ENCODE measurements at places on chromosomes 12 and 14. TPM values are rescaled to one million over a fixed set of nuclear protein-coding genes. Genes with fewer than 3 reads are reported as not detected.

The KRT3 gene
- not detected for total RNA-seq

The C12orf56 gene
- total RNA-seq, result not detected

The EPYC gene
- total RNA-seq, result not detected

The CMA1 gene
- not detected for total RNA-seq

The MAP4K5 gene
- total RNA-seq, result 20.4 TPM

The NACA gene
- total RNA-seq, result 590 TPM

The NKX2-1 gene
- 0.25 TPM for total RNA-seq

The IL25 gene
- total RNA-seq, result not detected

The SPSB2 gene
- total RNA-seq, result 2.5 TPM

The NTN4 gene
- total RNA-seq, result 109 TPM

The HOXC6 gene
- 0.65 TPM for total RNA-seq

The BDKRB1 gene
- total RNA-seq, result not detected

GRCh38 chr12:111570084-111570961 lies 28.8 kb downstream of the ATXN2 start:
- DNase-seq, result no peak

GRCh38 chr12:82740129-82741000 lies 53.7 kb downstream of the TMTC2 start:
- DNase-seq, result no peak

GRCh38 chr14:89384023-89384422 lies 33.0 kb downstream of the FOXN3 start:
- DNase-seq, result peak; percentile 50

DNA sequence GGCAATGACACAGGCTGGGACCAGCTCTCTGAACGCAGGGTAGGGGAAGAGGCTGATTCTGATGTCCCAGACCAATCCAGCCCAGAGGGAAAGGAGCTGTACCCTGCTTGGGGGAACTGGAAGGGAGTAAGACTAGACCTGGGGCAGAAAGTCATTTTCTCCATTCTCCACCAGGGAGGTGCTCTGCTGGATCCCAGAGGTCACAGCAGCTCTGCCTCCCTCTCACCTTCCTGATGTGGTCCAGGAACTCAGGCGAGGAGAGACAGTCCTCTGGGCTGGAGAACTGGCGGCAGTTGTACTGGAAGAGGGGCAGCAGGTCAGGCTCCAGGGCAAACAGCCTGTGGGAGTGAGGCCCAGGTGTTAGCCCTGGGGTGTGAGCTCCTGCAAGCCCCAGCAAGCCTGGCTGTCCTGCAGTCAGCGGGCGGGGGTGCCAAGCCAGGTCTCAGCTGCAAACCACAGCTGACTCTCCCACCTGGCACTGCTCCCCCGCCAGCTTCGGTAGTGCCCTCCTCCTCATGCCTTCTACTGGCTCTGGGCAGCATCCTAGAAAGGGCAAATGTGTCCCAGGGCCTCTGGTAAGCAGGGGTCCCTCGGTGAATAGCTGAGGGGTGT lies 1.9 kb downstream of the NGB start:
- DNase-seq, result no peak

GRCh38 chr12:13195785-13196129 lies 769 bp upstream of the EMP1 start:
- DNase-seq, result no peak

DNA sequence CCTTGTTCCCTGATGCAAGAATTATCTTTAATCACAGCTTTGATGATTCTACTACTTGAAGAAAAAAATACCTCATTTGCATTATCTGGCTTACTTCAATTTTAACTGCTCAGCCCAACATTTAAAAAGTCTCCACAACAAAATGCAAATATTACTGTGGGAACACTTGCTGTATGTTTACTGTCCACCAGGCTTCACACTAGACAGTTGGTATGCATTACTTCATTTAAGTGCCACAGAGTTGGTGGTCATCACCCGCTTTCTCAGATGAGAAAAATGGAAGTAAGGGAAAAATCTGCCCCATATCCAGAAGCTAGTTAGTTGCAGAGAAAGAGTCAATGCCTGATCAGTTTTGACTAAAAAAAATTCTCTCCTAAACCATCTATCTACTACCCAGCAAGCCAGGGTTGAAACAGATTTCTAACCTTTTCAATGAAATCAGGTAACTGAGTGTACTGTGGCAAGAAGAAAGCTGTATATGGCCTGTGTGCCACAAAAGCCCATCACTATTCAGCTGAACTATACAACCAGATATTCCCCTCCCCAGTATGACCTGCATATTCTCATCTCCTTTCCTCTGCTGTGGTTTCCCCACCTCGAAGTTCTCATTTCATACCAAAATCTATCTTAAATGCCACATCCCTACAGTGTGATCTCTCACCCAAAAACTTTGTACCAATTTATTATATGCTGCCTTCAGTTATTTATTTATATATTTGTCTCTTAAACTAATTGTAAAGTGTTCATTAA lies 90.3 kb downstream of the ATP2B1 start:
- DNase-seq, result no peak

GRCh38 chr12:103530307-103531066 lies 34.7 kb upstream of the C12orf42 start:
- no peak for DNase-seq

GRCh38 chr12:122983789-122984515 lies 3.5 kb downstream of the ARL6IP4 start:
- DNase-seq, result peak; percentile 74

GRCh38 chr14:66074537-66074936 lies 411.6 kb upstream of the CCDC196 start:
- no peak for DNase-seq

- no peak for DNase-seq
Measured at GRCh38 chr12:15684896-15685658, 104.1 kb downstream of the EPS8 start.

- DNase-seq, result no peak
Measured at GRCh38 chr12:27284751-27285150, 40.7 kb downstream of the STK38L start.

GRCh38 chr12:25896981-25897380 lies 61.5 kb upstream of the RASSF8 start:
- DNase-seq, result no peak

GRCh38 chr12:112751844-112752243 lies 39.7 kb upstream of the RPH3A start:
- no peak for DNase-seq

DNA sequence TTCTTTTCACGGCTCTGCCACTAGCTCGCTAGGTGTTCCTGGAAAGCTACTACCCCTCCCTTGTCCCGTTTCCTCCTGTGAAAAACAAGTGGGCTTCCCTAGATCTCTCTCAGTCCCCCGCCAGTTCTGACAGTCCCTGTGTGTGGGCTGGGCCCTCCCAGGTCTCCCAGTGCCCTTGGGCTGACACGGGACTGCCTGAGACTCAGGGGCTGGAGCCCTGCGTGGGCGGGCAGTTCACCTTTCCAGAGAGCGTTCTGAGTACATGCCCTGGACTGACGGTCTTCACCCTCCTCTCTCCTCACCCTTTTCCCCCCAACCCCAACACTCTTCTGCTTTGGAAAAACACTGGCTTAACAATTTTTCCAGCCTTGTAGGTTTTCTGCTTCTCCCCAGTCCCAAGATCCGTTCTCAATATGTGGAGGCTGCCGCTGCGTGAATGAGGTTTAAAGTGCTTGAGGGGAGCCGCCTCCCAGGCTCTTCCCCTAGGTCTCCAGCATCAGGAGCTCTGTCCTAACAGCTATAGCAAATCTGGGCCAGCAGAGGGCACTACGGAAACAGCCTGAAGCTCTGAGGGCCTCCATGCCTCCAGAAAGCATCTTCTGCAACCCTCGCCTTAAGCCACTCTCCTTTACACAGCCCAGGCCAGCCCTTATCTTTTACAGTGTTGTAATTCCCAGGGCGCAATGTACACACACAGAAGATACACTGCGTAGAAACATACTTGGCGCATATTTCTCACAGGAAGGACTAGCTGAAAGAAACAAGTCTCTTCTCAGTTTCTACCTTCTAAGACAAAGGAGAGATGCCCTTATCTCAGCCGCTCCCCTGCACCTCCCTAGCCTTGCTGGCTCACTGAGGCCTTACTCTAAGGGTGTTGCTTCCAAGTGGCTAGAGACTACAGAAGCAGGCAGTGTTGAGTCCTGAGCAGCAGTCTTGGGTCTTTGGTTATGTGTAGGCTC lies 10.4 kb upstream of the DCD start:
- DNase-seq, result peak; percentile 15

DNA sequence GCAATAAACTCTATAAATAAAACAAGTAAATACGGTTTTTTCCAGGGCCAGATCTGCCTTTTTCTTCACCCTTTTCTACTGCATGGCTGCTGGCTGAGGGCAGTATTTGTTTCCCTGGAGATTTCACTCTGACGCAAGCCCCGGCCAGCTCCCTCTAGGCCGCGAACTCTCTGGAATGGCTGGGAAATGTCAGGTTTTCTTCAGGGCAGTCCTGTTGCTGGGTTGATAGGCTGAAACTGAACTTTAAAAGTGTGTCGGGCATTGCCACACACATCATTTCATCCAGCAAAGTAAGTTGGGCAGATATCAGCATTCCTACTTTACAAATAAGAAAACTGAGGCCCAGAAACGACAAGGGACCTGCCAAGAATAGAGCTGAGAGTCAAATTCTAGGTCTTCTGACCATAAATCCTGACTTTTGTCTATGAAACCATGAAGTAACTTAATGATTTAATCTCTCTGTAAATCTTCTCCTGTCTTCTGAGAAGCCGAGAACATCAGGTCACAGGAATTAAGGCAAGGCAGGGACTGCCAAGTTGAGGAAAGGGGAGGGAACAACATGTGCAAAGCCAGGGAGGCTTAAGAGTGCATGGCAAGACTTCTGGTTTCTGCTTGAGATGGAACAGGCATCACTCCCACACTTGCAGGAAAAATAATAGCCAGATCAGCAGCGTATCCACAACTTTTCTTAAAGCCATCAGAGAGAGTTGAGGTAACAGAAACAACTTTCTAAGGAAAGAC lies 205.0 kb upstream of the CCDC196 start:
- peak; percentile 71 for DNase-seq

DNA sequence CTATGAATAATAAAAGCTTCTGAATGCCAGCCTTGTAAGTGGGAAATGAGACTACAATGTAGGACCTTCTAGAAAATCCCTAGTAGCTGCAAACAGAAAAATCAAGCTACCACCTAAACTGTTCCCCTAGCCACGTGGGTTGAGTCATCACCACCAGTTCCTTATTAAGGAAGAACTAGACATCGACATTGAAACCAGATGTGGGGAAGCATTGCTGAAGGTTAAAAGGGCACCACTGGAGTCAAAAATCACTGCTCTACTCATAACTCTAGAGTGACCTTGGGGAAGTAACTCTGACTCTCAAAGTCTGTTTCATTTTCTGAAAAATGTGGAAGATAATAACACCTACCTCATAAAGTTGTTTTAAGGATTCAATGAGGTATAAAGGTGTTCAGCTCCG lies 9.4 kb upstream of the CNIH1 start:
- DNase-seq, result no peak

- DNase-seq, result no peak
Measured at GRCh38 chr12:127539226-127539858, 727.6 kb upstream of the TMEM132C start.

GRCh38 chr14:59484639-59485175 lies 390 bp downstream of the JKAMP start:
- no peak for DNase-seq

GRCh38 chr12:115799610-115800009 lies 477.9 kb downstream of the MED13L start:
- DNase-seq, result no peak

GRCh38 chr12:52419656-52420055 lies 13.5 kb upstream of the KRT82 start:
- DNase-seq, result no peak
